ENCODE measurements at places on chromosomes 11 and 22. TPM values are rescaled to one million over a fixed set of nuclear protein-coding genes. Genes with fewer than 3 reads are reported as not detected.

Gene RAG2
- total RNA-seq = not detected

Gene INPP5J
- total RNA-seq = not detected

Gene SELENOM
- total RNA-seq = 0.87 TPM

Gene CHRDL2
- not detected for total RNA-seq

Gene DEFB131B
- total RNA-seq = not detected

Gene TMPRSS6
- total RNA-seq = 1.1 TPM

Gene TPBGL
- not detected for total RNA-seq

Gene C11orf52
- total RNA-seq = not detected

Gene APOBEC3H
- 82.8 TPM for total RNA-seq

Gene KCNE3
- not detected for total RNA-seq

Gene TRPM5
- total RNA-seq = not detected

Gene TIGD3
- total RNA-seq = 1.1 TPM

Gene SLC43A1
- 28.4 TPM for total RNA-seq

Gene PPP2R1B
- 57.7 TPM for total RNA-seq

Gene GRM5
- total RNA-seq = not detected

Gene EMID1
- total RNA-seq = not detected

Gene FADS2
- 416 TPM for total RNA-seq

Gene ROM1
- 2.0 TPM for total RNA-seq

Gene FAT3
- total RNA-seq = not detected

Gene SYT13
- total RNA-seq = not detected

Gene FGF4
- not detected for total RNA-seq

Gene INSC
- 0.13 TPM for total RNA-seq

Gene LARGE2
- total RNA-seq = 0.44 TPM

Gene SLC22A8
- total RNA-seq = not detected

Gene KRTAP5-10
- total RNA-seq = not detected

Gene TMPRSS13
- 2.5 TPM for total RNA-seq

Gene SERPING1
- not detected for total RNA-seq

Gene C11orf65
- total RNA-seq = 0.83 TPM

Gene SRRD
- 22.6 TPM for total RNA-seq

Gene CDC45
- 90.2 TPM for total RNA-seq

Gene POLD4
- 56.7 TPM for total RNA-seq

Gene MUC2
- total RNA-seq = not detected

Gene OR8D4
- total RNA-seq = not detected

Gene BTBD18
- not detected for total RNA-seq

Gene CSRP3
- not detected for total RNA-seq

Gene FOSL1
- 3.8 TPM for total RNA-seq

Gene APOL1
- total RNA-seq = 37.4 TPM

Gene PKDREJ
- total RNA-seq = not detected

Gene SYT7
- total RNA-seq = not detected

Gene TMEM25
- 8.9 TPM for total RNA-seq

Gene SMC1B
- 1.6 TPM for total RNA-seq

Gene P2RX6
- total RNA-seq = 0.50 TPM

Gene CHRNA10
- total RNA-seq = 3.0 TPM

Gene PANX2
- total RNA-seq = not detected

Gene KCNJ1
- total RNA-seq = not detected

Gene KDELR3
- total RNA-seq = 1.0 TPM

Gene NAV2
- total RNA-seq = 0.23 TPM

Measured in activated CD8-positive, alpha-beta T cell treated with anti-CD3 and anti-CD28 coated beads, Interleukin-2, amount 10 ng/mL, durations not matched to agents 7 days and 5 days (primary cell).